G401 (cell line): ENCODE measurements at places on chromosomes 2 and 18. TPM values are rescaled to one million over a fixed set of nuclear protein-coding genes. Genes with fewer than 3 reads are reported as not detected.

DNA sequence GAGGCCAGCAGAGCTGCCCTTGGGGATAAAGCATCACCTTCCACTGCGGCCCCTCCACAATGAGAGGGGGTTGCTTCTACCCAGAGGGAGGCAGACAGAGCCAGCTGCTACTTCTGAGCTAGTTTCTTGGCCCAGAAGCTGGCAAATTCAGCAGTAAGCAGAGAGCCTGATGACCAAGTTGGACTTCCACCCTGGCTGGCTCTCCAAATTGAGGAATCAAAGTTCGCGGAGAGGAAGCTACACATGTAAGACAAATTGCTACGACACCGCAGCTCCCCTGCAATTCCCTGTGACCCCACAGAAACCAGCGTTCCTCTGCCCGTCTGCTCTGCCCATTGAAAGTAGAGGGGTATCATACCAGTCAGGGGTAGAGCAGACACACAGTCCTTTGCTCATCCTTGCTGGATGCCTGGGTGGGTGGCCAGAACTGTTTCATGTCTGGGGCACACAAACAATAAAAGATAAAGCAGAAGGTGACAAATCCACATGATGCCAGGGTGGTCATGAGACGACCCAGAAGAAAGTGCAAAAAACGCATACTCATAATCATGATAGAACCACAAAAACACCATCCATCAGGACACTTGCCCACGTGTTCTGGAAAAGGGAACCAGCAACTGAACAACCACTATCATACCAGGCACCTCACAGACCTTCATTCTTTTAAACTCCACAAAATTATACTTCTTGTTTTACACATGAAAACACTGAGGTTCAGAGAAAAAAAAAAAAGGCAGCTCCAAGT lies 5.4 kb downstream of the TFCP2L1 start:
- no peak for DNase-seq

GRCh38 chr2:974502-974901 lies 23.9 kb downstream of the SNTG2 start:
- no peak for DNase-seq

DNA sequence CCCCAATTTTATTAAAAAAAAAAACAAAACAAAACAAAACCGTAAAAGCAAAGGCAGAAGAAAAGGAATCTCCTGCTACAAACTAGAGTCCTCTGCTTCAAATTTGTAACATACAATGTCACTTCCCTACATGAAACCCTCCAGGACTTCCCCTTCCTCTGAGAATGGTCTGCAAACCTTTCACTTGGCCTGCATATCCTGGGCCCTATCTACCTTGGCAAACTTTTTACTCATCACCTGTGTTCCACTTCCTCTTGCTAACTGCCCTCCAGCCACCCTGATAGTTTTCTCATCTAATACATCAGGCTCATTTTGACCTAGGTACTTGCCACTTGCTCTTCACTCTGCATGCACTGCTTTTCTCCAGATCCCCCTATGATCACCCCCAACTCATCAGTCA lies 255.5 kb downstream of the ETAA1 start:
- no peak for DNase-seq

DNA sequence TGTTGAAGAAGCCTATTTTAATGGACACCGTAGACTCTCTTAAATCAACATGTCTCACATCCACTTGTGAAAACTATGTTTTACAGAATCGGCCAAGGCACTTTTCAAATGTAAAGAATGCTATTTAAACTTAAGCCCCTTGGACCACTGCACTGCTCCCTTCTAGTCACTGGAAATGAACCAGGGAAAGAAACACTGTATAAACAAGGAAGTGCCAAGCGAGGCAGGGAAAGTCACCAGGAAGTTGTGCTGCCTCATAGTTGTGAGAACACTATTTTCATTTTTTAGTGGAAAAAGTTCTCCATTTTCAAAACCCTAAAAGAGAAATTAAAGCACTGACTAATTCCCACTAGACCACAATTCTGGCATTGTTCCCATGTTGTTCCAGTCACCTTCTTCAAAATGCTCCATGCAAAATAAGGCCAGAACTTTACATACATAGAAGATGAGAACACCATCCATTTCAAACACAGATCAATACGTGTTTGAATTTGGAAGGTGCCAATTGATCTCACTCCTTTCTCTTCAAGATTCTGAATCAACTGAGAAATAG lies 13.5 kb downstream of the CCDC141 start:
- DNase-seq: no peak

Gene C2orf80
- 7.4 and 30.2 TPM in 2 replicates for total RNA-seq

Gene ERMN
- not detected in 2 replicates for total RNA-seq
